ENCODE measurements at places on chromosomes 7 and 10.

DNA sequence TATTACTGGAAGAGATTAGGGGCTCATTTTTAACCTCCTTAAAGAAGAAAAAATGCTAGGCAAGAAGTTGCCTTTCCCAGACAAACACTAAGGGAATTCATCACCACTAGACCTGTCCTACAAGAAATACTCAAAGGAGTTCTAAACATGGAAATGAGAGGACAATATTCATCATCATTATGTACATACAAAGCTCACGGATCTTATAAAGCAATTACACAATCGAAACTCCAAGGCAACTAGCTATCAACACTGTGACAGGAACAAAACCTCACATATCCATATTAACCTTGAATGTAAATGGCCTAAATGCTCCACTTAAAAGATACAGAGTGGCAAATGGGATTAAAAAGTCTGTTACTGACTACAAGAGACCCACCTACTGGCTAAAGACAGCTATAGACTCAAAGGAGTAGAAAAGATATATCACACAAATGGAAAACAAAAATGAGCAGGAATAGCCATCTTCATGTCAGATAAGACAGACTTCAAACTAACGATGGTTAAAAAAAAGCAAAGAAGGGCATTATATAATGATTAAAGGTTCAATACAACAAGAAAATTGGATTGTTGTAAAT lies 246.6 kb downstream of the ADRA2A start:
- DNase-seq: no peak

DNA sequence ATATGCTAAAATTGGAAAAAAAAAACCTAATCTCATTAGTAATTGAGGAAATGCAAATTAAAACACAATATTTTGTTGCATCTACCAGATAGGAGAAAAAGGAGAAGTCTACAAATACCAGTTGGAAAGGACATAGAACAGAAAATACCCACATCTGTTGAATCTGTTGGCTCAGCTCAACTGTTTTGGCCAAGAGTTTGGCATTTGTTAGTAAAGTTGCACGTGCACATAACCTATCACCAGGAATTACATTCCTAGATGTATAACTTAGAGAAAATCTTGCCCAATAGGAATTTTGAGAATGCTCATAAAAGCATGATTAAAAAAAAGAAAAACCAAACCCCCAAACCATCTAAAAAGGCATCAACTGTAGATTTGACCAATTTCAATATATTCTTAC lies 282.1 kb upstream of the BMPER start:
- DNase-seq: no peak

GRCh38 chr7:158266817-158267741 lies 320.5 kb downstream of the PTPRN2 start:
- DNase-seq: no peak

DNA sequence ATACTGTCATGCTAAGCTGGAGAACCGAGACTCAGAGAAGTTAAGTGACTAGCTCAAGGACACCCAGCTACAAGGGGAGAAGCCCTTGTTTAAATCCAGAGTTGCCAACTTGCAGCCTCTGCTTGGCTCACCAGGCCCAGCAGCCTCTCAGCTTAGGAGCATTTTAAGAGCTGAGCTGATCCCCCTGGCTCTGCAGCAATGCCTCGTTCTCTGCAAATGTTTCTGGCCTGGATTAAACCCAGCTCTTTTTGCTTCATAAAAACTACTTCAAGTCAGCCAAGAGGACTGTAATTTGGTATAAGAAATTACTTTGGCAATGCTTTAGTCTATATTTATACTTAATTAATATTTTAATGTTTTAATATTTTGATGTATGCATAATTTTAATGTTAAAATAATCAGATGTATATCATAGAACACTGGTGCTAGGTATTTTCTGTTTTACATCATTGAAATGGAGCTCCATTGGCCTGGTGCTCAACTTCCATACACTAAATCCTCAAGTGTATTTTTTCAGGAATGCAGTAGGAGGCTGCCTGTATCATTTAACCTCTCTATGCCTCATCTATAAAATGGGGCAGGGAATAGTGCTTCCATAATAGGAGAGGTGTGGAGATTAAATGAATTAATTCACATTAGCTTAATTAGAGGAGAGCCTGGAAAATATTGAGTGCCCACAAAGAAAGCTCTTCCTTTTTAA lies 184.2 kb downstream of the EMX2 start:
- DNase-seq: no peak

GRCh38 chr10:12235796-12236195 lies 39.8 kb downstream of the CDC123 start:
- DNase-seq: no peak

GRCh38 chr10:97210543-97210960 lies 24.8 kb upstream of the SLIT1 start:
- peak; percentile 75 for DNase-seq

DNA sequence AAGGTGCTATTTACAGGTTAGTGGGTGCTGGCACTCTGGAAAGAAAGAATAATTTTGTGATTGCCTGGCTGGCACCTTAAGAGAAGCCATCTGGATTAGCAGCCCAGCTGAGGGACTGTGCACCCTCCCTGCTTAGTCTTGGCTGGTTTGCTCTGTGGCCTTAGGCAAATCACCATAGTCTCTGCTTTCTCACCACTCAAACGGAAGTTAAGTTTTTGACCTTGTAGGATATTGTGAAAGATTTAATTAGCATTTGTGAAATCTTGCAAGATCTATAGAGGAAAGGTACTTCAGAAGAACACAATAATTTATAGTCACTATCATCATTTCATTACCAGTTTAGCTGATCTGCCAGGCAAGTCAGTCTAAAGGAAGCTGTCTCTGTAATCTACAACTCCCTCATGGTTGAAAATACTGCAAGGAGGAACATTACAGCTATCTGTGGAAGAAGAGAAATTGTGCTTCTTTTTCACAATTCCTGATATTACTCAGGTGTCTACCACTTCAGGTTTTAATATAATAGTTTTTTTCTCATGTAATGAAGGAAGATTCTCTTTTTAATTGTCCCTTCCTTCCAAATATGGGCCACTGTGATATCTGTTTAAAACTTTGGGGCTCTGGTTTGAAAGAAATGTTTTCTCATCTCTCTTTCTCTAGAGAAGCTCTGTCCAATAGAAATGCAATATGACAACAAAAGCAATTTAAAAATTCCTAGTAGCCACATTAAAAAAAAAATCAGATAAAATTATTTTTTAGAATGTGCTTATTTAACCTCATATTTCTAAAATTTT lies 219.6 kb downstream of the PTEN start:
- no peak for DNase-seq

GRCh38 chr10:132460691-132461090 lies 63.7 kb downstream of the PWWP2B start:
- DNase-seq: no peak

DNA sequence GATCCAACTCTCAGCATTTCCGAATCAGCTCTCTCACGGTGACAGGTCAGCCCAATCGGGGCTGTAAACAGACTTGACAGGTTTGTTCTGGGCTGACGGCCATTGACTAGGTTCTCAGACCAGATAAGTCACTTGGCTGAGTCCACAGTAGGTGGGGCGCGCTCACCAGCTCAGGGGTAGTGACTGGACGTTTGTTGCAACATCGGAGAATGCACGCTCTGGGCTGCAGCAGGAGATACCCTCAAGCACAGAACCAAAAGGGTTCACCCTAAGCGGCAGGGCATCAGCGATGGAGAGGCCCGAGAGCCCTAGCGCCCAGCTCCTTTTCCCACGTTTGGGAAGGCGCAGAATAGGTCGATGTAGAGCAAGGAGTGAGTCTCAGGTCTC lies 1.8 kb downstream of the KLLN start:
- no peak for DNase-seq

- DNase-seq: no peak
These were observed 49.3 kb downstream of the PPP1R17 start for GRCh38 chr7:31735991-31736982.

DNA sequence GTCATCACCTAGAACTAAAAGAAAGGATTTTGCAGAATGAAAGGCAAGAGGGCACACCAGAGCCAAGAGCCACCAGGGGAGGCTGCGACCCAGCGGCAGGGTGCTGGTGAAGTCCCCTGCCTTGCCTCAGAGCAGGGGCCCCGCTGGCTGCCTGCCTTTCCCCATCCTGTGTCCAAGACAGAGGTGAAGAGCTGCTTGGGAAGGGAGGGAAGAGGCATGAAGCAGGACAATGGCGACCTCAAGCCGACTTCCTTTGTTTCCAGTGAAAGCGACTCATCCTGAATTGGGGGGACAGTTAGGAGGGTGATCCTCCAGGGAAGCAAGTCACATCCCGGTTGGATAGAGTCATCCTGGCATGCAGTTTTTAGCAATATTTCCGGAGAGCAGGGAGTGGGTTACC lies 255.5 kb upstream of the YAE1 start:
- DNase-seq: no peak

DNA sequence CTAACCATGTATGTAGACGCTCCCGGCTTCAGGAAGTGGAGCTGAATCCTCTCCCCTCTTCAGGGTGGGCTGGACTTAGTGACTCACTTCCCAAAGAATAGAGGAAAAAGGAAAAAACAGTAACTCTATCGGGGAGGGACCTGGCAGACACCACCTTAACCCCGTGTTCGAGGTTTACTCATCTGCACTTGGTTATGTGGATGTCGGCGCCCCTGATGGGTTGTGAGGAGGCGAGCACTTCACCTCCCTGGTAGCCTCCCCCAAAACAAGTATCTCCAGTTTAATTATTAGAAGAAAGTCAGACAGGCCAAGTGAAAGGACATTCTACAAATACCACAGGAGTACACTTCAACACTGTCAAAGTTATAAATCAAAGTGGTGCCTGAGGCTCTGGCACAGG lies 559.7 kb downstream of the TCERG1L start:
- no peak for DNase-seq

GRCh38 chr7:741850-742249 lies 14.8 kb upstream of the PRKAR1B start:
- no peak for DNase-seq

GRCh38 chr7:138602451-138602850 lies 98.7 kb downstream of the SVOPL start:
- no peak for DNase-seq

GRCh38 chr10:12434277-12434676 lies 84.9 kb downstream of the CAMK1D start:
- no peak for DNase-seq

GRCh38 chr7:2018569-2019460 lies 213.9 kb downstream of the MAD1L1 start:
- DNase-seq: no peak

- no peak for DNase-seq
These were observed 275.8 kb downstream of the GRID1 start for GRCh38 chr10:86090807-86091206.

DNA sequence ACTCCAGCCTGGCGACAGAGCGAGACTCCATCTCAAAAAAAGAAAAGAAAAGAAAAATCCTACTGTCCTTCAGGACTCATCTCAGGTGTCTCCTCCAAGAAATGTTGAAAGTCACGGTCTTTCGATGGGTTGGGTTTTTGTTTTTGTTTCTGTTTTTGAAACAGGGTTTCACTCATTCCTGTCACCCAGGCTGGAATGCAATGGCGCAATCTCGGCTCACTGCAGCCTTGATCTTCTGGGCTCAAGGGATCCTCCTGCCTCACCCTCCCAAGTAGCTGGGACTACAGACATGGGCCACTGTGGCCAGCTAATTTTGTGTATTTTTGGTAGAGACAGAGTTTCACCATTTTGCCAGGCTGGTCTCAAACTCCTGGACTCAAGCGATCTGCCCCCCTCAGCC lies 3.1 kb upstream of the SORBS1 start:
- no peak for DNase-seq

- no peak for DNase-seq
These were observed 177.5 kb downstream of the SNX10 start for GRCh38 chr7:26469188-26469587.

DNA sequence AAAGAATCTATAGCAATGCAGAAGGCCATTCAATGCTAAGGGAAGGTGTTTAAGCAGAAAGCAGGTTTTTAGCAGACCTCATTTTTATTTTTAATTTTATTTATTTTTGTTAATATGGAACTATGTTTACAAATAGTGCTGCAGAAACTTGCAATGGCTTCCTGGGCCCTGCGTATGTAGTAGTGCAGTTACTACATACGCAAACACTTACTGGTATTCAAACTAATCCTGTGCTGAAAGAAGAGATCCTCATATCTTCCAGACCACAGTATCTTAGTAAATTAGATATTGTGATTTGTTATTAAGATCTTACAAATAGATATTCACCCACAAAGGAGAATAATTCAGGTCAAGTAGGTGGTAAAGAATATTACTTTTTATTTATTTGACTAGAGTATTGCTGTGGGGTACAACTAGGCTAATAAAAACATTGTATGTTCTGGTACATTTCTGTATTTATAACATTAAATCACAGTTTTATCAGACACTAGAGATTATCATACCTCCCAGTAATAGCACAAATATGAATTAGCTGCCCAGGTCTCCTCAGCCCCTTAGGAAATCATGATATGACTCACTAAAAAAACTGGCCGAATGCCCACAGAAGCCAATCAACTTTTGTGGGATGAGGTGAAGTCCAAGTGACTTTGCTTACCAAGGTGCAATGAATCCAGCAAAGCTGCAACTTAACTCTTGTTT lies 57.6 kb downstream of the RNLS start:
- no peak for DNase-seq

- no peak for DNase-seq
These were observed 20.4 kb downstream of the KLLN start for GRCh38 chr10:87842776-87843497.

- DNase-seq: no peak
These were observed 20.2 kb upstream of the FOXK1 start for GRCh38 chr7:4661871-4662270.

DNA sequence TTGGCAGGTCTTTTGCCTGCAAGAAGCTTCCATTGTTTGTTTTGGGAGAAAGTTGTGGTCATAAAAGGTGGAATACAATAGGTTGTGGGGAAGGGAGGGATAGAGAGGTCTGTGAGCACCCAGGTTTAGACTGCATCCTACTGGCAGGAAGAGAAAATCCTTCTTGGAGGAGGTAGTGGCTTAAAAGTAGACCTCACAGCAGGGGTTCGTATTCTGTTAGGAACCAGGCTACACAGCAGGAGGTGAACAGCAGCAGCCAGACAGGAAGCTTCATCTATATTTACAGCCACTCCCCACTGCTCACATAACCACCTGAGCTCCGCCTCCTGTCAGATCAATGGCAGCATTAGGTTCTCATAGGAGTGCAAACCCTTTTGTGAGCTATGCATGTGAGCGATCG lies 245.3 kb downstream of the NSUN6 start:
- DNase-seq: no peak

DNA sequence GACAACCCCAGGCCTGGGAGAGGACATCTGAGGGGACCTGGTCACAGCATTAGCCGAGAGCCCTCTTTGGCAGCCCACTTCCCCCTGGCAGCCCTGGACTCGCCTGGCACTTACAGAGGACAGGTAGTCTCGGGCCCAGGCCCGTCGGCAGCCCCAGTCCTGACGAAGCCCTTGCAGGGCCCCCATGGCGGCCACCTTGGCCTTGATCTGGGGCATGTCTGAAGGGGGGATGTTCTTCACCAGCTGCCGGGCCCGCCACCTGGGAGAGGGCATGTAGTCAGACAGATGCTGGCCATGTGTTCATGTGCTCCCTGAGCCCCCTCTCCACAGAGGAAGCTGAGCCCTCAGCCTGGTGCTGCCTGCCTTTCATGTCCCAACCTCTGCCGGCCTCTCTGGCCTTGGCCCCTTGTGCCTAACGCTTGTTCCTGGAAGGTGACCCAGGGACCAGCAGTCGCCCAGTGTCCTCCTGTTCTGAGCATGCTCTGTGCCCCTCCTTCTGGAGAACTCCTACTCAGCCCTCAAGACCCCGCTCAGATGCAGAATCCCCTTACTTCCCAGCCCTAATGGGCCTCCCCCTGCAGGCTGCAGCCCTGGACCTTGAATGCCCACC lies 13.9 kb downstream of the MYO1G start:
- DNase-seq: no peak

All from effector memory CD8-positive, alpha-beta T cell (primary cell).